ENCODE measurements at places on chromosomes 12 and 14.

DNA sequence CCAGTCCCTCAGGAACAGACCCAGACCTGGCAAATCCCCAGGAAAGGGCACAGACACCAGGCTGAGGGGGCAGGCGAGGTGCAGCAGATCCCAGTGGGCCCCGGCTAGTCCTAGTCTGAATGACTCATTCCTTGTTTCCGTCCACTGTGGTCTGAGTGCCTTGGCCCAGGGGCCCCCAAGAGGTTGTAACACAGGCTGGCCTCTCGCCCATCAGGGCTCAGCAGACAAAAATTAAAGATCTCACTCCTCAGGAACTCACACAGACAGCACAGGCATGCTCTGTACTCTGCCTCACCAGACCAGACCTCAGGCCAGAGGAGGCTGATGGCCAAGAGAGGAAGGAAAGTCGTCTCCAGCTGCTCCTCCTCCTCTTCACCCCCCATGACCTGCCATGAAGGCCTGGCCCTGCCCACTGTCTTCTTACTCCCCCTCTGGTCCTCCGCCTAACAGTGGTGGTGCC, 7.7 kb upstream of the LTBP2 start:
- DNase-seq: no peak

GRCh38 chr12:116136340-116136739, 141.2 kb downstream of the MED13L start:
- no peak for DNase-seq

DNA sequence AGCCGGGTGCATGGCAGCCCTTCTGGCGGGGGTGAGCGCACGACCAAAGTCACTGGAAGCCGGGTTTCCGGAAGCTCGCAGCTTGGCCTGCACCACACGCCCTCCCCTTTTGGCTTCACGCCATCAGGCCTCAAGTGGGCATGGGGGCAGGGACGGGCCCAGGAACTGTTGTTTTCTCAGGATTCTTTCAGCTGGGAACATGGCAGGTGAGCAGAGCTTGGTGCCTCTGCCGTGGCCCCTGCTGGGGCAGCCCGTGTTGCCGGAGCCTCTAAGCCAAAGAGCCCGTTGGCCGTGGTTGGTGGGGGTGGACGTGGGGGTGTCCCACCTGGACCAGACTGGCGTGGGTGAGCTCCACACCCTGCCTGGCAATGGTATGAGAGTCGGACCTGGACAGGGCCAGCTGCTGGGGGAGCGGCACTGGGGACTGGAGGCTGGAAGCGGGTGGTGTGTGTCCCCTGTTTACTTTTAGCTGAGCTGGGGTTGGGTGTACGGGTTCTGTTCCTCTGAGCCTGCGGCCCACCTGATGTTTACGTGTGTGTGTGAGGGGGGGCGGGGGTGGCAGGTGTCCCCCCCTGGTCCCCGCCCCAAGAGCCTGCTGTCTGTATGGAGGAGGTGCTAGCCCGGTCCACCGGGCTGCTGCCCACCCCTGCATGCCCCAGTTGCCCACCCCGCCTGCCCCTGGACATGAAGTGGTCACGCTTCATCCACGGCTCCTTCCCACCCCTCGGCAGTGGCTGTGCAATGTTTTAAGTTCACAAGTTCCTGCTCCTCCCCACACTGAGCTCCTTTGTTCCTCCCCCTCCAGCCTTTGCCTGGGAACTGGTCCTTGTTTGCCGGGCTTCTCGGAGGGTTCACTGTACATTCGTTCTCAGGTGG, 28.7 kb upstream of the PLD4 start:
- no peak for DNase-seq

DNA sequence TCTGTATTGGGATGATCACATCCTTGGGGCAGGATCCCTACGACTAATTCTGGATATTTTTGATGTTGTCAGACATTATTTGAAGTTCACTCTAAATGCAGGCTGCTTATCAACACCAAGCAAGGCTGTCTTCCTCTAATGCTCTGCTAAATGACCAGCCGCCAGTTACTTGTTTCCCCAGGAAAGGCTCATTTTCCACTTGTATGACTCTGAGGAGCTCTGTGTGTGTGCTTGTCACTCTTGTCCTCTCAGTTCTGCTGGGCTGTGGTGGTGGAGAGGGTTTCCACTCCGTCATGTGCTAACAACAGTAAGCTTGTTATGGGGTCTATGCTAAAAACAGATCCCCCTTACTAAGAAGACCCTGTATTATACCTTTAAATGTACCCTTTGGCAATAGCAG, 42.1 kb downstream of the ATL1 start:
- DNase-seq: no peak

GRCh38 chr12:104340925-104341611, 37.5 kb downstream of the EID3 start:
- no peak for DNase-seq

DNA sequence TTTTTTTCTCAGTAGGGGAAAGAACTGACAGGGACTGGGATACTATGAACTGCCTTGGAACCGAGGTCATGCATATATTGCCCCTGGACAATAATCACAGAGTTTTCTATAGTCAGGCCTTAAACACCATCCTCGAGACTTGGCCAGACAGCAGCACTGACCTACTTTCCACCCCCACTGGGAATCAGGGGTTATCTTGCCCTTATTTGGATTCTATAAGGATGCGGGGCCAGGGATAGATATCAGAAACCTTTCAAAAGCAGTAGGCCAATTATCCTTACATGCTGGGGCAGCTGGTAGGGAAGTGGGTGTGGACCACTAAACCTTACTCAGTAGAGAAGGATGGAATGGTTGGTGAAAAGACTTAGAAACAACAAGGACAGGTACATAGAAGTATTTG, 2.0 kb downstream of the ZNF219 start:
- DNase-seq: no peak

- no peak for DNase-seq
Observed at GRCh38 chr14:91255026-91255695, 10.7 kb upstream of the GPR68 start.

DNA sequence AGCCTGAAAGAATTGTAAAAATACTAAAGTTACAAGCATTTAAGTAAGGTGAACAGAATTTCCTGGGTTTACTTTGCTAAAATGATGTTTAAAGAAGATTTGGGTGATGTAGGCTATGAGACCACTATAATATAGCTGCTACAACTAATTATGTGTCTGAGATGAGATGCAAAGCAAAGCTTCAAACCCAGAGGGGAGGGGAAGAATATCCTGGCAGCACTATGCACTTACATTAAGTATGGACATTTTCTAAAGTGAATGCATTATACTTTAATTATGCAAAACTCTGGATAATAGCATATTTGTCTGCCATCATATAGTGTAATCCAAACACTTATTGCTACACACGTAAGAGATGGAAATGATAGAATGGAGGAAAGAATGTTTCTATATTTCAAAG, 1003.7 kb downstream of the GALC start:
- no peak for DNase-seq

DNA sequence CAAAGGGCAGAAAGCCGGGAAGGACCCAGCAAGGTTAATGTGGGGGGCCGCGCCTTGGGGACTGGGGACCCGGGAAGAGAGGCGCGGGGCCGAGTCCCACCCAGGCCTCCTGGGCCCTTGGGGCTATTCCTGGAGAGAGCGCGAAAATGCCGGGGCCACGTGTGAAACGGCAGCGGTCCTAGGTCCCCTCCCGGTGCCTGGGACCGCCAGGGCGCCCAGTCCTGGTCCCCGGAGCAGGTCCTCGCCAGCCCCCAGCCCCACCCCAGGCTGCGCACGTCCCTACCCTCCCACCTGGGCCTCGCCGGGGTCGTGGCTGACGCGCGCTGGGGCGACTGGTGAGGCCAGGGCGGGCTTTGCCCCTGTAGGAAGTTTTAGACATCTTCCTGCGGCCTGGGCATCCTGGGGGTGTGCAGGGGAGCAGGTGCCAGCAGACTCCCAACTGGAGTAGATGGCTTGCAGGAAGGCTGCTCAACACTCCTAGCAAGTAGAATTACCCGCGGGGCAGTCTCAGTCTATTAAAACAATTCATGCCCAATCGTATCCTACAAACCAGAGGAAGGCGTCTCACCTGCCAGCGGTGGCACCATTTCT, 708 bp downstream of the FAR2 start:
- no peak for DNase-seq

GRCh38 chr12:43973385-43973784, 137.5 kb downstream of the TMEM117 start:
- no peak for DNase-seq

DNA sequence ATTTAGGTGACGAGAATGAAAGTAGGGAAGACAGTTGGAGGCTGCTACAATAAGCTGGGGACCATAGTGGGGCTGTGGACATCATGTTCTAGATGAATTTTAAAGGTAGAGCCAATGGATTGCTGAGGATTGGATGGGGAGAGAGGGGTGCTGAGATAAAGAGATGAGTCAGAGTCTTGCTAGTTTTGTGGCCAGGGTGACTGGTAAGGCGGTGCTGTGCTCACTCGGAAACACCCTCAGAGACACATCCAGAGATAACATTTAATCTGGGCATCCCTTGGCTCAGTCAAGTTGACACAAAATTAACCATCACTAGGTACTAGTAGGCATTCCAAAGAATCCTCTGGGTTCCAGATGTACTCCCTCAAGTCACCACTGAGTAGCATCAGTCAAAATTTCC, 170.7 kb downstream of the ADCK1 start:
- DNase-seq: no peak

- no peak for DNase-seq
Observed at GRCh38 chr12:85301051-85301450, 21.0 kb downstream of the ALX1 start.

DNA sequence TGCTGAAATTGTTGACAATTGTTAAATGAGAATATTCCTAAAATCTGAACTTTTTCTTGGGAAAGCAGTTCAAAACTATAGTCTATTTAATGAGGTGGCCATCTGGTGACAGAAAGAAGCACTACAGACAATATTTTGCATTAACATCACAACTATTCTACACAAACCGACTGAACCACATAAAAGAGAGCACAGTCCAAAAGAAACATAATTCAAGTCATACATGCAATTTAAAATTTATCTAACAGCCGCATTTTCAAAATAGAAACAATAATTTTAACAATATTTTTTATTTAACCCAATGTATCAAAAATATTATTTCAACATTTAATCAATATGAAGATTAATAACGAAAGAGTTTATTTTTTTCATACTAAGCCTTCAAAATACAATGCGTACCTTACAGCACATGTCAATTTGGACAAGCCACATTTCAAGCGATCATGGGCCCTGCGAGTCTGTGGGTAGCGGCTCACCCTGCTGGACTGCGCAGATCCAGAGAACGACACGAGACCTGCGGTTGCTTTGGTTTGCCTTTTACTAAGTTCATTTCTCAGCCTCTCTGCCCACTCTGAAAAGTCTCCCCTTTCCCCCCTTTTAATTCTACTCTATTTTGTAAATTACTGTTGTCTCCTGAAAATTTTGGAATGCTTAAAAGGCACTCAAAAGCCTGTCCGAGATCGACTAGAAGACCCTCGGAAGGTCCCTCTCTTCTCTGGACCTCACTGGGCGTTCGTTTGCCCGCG, 947 bp upstream of the LRRC9 start:
- DNase-seq: no peak

DNA sequence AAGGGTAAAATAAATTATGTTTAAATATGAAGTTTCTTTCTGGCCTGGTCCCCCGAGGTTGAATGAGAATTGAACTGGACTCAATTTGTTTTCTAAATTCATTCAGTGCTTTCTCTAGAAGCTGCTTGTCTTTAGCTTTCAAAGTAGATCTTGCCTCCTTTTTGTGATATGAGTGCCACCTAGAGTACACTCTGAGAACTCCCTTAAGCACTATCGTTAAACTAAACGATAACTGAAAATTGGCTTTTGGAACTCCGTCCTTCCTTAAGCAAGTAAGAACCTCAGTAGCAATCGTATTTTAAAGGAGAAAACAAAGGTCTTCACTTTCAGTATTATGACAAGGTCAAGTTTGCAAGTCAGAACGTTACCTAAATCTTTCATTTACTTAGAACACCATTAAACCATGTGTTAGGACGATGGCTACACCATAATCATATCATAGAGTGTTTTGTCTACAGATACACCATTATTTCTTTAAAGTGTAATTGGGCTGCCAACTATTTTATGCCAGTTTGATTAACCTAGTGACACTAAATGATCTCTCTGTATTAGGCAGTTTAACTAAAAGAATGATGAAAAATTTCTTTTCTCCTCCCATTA, 364.8 kb downstream of the SNAPC1 start:
- DNase-seq: no peak

- no peak for DNase-seq
Observed at GRCh38 chr14:75441728-75442127, 13.9 kb downstream of the JDP2 start.

GRCh38 chr12:93266-94005, 26.9 kb downstream of the IQSEC3 start:
- no peak for DNase-seq

- DNase-seq: no peak
Observed at GRCh38 chr12:49979791-49980190, 7.0 kb downstream of the AQP6 start.

- no peak for DNase-seq
Observed at GRCh38 chr12:7716381-7716780, 5.1 kb downstream of the DPPA3 start.

DNA sequence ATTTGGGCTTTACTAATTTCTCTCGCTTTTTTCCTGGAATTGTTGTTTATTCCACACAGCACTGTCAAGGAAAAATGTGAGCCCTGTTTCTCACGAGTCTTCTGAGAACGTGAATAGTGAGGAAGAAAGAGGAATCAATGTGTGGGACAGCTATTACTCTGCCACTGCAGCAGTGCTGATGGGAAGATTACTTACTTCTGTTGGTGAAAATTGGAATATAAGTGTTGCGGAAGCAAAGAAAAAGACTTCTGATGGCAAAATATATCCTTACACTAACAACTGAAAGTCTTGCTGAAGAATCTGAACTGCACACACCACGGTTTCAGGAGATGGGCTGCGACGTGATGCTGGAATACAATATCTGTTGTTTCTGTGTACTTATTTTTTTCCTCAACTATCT, 884.2 kb downstream of the AACS start:
- DNase-seq: no peak

DNA sequence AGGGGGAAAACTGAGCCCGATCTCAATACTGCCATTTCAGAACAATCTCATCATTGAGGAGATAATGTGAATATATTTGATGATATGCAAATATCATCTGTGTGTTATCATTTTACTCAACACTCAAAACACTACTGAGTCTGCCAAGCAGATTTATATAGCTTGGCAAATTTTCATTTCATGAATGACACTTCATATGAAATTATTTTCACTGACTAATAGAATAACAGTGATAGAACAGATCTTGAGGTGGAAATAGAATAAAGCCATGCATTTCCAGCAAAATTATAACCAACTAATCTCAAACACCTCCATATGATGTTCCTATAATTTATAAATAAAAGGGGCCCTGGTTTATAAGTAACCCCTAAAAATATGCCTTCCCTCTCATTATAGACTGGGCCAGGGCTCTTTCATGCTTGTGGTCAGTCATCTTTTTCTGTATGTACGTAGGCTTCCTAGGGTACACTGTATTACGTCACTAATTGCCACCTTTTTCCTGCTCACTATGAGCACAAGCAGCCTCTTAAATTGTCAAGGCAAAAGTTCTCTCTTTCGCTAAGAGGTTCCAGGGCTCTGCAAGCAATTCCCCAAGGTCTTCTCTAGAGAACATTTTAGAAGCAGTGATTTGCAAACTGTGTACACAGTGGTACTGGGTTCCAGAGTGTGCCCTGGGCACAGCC, 197.1 kb upstream of the FOXN3 start:
- DNase-seq: no peak

Data from activated naive CD8-positive, alpha-beta T cell treated with anti-CD3 and anti-CD28 coated beads, Interleukin-2, amount 10 ng/mL, durations not matched to agents 7 days and 5 days (primary cell).